ENCODE measurements at places on chromosomes 2 and 18. TPM values are rescaled to one million over a fixed set of nuclear protein-coding genes. Genes with fewer than 3 reads are reported as not detected.

DNA sequence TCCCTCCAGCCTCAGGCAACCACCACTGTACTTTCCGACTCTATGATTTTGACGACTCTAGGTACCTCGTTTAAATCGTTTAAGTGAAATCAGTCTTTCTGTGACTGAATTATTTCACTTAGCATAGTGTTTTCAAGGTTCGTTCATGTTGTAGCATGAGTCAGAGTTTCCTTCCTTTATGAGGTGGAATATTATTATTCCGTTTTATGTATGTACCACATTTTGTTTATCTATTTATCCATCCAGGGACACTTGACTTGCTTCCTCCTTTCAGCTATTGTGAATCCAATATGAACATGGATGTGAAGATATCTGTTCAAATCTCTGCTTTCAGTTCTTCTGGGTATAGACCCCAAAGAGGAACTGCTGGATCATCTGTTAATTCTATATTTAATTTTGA is 19.1 kb downstream of the IL1R2 start:
- H3K4me1 ChIP-seq: no peaks in the 10 kb centered on the region
- H3K36me3 ChIP-seq: no peaks in the 10 kb centered on the region
- no peak for DNase-seq

- H3K4me3 ChIP-seq: no peak overlapping the region
- H3K27ac ChIP-seq: no peak overlapping the region
- no peaks in the 10 kb centered on the region for H3K4me1 ChIP-seq
- no peaks in the 10 kb centered on the region for H3K27me3 ChIP-seq
- no peaks in the 10 kb centered on the region for H3K36me3 ChIP-seq
Observed at GRCh38 chr2:120732506-120733237, 3.0 kb upstream of the GLI2 start.

DNA sequence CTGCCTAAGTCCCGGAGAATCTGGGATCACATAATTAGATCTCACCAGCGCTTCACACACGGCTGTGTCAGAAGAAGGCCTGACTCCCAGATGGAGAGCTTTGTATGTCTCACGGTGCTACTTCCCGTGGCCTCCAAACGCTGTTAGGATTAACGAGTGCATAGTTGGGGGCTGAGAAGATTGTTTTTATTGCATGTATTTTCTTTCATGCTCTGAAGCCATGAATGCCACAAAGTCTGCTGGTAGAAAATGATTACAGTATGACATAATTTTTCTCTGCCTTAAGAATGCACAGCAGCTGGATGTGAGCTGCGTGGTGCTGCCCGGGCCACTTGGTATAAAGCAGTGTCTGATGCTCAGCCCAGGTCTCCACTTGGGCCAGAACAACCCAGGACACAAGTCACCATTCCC is 166.5 kb downstream of the SEPTIN10 start:
- no peaks in the 10 kb centered on the region for H3K27me3 ChIP-seq
- H3K36me3 ChIP-seq: peaks cover 11% of the 10 kb centered on the region
- no peak overlapping the region for H3K4me3 ChIP-seq
- no peak overlapping the region for H3K27ac ChIP-seq

RFX8 gene
- 1.9 TPM for total RNA-seq

Measured in naive thymus-derived CD4-positive, alpha-beta T cell (primary cell).